GDM1 (cell line): ENCODE measurements at places on chromosomes 3 and 15.

DNA sequence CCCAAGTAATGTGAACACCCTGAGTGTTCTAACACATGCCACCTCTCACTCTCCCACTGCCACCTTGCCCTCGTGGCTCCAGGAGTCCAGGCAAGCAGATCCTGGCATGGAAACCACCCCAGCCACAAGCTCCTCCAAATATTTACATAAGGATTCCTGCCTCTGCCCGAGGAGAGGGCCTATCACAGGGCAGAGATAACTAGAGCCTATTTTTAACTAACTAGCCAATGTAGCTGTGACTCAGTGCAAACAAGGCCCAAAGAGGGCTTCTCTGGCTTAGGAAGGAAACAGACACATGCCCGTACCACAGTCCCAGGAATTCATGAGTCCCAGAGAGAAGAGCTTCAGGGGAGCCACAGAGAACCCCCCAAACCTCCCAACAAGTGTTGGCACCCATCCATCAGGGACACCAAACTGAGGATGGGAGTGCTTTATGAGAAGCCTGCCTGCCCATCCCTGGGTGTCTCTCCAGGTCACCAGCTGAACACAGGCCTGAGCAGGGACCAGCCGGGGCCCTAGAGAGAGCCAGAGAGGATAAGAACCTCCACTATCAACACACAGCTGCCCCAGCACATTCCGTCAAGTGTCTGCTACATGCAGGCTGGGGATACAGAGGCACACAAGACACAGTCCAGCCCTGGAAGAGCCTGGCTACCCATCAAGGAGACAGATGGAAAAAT is 9.2 kb downstream of the FYCO1 start:
- DNase-seq = no peak

GRCh38 chr3:54659347-54659746 is 268.5 kb downstream of the LRTM1 start:
- no peak for DNase-seq

DNA sequence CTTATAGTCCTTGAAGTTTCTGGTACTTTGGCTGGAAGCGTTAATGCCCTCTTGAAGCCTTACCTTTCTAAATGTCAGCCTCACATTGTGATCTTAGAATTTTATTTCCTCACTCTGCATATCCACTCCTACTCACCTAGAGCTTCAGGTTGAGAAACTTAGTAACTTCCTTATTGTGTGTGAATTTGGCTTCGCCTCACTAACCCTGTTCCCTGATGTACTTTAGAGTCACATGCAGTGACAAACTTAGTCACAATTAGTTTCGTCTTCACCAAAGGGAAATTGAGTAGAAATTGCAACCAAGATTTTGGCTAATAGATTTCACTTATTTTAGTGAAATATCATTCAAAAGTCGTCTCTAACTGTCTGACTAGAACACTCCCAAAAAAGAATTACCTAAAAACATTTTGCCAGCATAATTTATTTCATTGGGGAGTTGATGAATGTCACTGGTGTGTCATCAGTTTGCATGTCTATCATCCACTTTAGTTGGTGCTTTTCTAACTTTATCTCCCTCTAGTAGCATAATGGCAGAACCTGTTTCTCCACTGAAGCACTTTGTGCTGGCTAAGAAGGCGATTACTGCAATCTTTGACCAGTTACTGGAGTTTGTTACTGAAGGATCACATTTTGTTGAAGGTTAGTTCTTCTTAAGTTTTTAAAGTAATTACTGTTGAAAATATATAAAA is 960 bp downstream of the MFN1 start:
- no peak for DNase-seq

DNA sequence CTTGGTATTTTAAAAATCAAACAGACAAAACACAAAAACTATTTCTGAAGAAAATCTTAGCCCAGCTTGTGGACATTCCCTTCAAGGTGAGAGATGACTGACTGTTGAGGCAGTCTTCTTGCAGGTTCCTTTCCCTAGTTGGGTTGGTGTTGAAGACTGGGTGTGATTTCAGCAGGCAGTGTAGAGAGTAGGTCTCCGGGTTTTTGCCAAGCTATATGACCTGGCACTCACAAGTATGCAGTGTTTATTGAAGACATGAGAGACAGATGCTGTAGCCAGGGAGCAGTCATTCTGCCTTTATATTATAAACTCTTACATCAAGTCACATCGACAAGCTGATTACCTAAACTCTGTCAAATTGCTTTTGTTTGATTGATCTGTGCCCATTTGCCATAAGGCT is 17.5 kb downstream of the SENP8 start:
- DNase-seq = no peak

DNA sequence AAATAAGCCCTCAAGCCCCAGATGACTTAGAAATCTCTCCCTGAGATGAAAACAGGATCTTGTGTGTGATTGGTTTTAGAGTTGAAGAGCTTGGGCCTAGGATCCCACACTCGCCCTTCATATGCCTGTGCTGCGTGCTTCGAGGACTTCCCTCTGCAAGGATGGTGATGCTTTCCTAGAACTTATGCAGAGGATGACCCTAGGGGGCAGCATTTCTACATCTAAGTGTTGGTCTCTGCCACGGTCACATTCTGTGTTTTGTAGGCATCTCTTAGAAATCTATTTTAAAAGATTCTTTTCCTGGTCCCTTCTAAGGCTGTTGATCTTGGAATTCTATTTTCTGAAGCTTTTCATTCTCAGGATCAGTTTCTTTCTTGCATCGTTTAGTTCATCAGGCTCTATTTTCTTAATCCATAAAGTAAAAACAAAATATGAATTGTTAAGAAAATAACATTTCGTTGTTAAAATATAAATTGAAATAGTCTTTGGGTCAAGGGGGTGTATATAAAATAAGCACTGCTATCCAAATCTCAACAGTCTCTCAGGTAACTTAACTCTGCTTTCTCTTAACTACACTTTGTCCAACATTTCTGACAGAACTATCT is 45.7 kb downstream of the WDR76 start:
- DNase-seq = peak; percentile 9

DNA sequence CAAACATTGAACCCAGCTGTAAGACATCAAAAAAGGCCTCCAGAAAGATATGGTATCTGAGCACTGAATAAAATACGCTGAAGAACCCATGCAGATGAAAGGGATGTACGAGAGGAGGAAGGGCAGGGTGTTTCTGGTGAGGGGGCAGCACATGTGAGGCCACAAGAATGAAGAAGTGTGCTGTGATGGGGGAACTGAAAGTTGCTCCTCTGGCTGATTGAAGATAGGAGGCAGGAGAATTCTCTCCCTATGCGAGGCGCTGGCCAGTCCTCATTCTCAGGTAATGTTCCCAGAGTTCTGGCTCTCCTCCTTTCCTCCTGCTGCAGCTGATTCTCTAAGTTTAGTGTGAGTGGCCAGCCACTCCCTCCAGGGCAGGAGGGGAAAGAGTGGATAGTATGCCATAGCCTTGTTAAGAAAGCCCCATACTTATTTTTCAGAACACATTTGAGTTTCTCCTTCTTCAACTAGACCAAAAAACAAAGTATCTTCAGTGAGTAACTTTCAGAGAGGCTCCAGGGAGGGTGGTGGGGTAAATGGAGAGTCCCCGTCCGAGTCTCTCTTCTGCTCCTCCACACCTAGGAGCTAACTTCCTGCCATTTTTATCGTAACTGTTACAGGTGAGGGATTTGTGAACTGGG is 26.9 kb upstream of the MYO1E start:
- peak; percentile 33 for DNase-seq

DNA sequence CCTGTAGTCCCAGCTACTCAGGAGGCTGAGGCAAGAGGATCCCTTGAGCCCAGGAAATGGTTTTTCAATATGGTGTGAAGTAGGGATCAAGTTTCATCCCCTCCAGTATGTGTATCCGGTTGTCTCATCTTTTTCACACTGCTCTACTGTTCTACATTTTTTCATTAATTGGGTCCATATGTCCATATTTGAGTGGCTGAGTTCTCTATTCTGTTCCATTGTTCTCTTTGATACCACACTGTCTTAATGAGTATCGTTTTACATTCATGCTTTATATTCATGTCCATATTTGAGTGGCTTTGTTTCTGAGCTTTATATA is 81.6 kb upstream of the LRRFIP2 start:
- no peak for DNase-seq

DNA sequence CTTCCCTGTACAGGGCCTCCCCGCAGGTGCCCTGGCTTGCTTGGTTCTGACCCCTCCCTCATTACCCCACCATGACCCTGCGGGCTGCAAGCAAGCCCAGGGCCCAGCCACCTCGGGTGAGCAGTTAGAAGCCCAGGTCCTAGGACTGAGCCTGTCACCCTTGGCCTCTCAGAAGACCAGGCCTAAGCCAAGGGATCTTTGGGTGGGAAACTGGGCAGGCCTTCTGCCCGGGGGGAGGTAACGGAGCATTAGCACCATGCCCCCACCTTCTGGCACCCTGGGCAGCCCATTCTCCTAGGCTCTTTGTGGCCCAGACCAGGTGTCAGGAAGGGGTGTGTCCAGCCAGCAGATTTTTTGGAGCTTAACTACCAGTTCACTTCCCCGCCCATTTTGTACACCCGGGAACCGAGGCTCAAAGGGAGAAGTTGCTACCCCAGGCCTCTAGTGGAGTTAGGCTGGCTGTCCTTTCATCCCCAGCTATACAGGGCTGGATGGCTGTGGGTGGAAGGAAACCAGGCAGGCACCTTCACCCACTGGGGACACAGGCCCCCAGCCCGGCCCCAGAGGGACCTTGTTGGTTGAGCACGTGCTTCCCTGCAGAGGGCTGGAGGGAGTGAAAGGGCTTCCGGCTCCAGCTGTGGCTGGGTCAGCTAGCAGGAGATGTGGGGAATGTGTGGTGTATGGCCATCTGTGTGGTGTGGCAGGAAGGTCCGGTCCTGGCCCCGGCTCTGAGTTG is 1.4 kb downstream of the CSK start:
- DNase-seq = no peak

- no peak for DNase-seq
Observed at GRCh38 chr3:55160241-55160983, 232.6 kb upstream of the LRTM1 start.

DNA sequence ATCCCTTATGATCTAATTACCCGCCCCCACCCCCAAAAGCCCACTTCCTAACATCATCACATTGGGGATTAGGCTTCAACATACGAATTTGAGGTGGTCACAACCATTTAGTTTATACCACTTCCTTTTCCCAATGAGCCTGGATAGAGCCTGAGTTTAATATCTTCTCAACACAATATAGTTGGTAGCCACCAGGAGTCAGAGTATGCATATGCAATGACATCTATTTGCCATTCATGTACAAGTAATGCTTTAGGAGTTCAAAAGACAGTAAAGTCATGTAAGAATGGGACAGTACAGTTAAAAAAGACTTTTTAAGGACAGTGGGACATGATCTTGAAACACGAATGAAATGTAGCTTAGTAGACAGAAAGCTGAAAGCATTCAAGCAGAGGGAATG is 172.4 kb downstream of the DCLK3 start:
- no peak for DNase-seq

GRCh38 chr15:70669966-70670658 is 93.2 kb downstream of the UACA start:
- DNase-seq = no peak

GRCh38 chr15:96102631-96103030 is 227.9 kb upstream of the NR2F2 start:
- no peak for DNase-seq

DNA sequence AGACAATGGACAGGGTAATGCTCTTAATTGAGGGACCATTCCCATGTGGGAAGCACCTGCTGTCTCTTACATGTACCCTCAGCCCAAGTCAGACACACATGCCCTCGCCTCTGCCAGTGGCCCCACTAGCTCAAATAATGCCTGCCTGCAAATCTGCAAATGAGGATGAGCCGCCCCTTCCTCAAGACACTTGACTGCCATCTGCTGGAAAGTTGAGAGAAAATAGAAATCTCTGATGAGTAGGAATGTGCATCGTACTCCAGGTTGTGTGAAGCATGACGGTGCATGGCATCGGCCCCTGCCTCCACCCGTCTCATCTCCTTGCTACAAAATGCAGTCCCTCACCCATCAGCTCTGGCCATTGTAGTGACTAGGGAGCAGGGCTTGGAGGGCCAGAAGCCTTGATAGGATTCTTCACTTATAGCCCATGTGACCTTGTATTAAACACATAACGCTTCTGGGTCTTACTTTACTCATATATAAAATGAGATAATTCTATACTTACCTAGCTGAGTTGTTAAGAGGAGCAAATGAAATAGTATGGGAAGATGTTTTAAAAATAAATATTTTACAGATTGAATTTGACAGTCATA is 6.3 kb upstream of the SCN5A start:
- DNase-seq = peak; percentile 13

DNA sequence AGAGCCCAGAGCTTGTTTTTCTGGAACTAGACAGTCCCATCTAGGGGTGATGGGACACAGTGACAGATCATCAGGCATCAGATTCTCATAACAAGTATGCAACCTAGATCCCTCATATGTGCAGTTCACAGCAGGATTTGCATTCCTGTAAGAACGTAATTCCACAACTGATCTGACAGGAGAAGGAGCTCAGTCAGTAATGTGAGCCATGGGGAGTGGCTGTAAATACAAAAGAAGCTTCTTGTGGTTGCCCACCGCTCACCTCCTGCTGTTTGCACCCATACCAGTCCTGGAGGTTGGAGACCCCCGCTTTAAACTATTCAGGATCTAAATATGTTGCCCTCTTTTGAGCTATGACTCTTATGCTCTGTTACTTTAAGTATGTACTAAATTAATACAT is 167.3 kb downstream of the ALCAM start:
- no peak for DNase-seq

- no peak for DNase-seq
Observed at GRCh38 chr3:82745544-82745943, 984.1 kb upstream of the GBE1 start.

DNA sequence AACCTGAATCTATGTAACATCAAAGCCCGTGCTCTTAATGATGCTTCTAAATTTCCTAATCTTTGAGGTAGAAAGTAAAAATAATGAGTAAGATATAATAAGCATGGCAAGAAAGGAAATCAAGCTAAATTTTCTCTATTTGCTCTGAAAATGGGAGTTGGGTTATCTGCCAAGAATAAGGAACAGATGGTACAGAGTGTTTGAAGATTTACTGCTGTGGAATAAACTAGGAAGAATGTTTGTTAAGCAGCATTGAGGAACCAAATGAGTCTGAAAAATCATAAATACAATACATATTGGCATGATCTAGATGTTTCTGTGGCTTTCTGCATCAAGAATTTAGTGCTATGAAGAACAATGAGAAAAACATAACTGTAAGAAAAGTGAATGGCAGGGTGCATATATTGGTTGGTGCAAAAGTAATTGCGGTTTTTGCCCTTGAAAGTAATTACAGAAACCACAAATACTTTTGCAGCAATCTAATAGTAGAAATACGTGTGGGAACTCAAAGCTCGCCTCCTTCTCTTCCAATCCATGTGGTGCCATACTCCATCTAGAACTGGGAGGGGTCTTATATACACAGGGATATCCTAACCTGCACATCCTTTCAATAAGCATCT is 87.6 kb downstream of the SUCNR1 start:
- DNase-seq = no peak

- no peak for DNase-seq
Observed at GRCh38 chr3:144142151-144142840, 170.7 kb downstream of the DIPK2A start.
